ENCODE measurements at places on chromosomes 5 and 9. TPM values are rescaled to one million over a fixed set of nuclear protein-coding genes. Genes with fewer than 3 reads are reported as not detected.

- H3K27ac ChIP-seq = no peak overlapping the region
- H3K4me3 ChIP-seq = no peak overlapping the region
- H3K36me3 ChIP-seq = no peaks in the 10 kb centered on the region
- peaks cover 3% of the 10 kb centered on the region for H3K27me3 ChIP-seq
- no peaks in the 10 kb centered on the region for H3K4me1 ChIP-seq
These were observed 89.2 kb upstream of the CAST start for GRCh38 chr5:96572864-96573512.

PCDHGA2 gene
- not detected for total RNA-seq

GRCh38 chr5:16529306-16529705, 63.7 kb upstream of the ZNF622 start:
- H3K27ac ChIP-seq = no peak overlapping the region
- H3K36me3 ChIP-seq = peaks cover 9% of the 10 kb centered on the region

DNA sequence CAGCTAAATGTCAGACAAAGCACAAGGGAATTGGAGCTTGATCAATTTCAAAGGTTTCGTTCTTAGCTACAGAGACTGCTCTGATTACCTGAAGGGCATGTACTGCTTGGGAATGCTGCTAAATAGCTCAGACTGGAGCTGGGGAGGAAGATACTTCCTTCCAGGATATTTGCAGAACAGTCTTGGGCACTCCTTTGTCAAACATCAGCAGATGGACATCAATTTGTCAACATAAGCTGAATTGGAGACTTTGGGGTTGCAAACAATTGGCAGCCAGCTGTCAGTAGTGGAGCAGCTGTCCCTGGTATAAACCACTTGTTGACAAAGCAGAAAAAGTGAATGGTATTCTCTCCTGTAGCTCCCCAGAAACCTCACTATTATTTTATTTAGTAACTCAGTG, 182.0 kb downstream of the CCDC192 start:
- H3K4me1 ChIP-seq = no peaks in the 10 kb centered on the region
- H3K4me3 ChIP-seq = no peak overlapping the region
- H3K27me3 ChIP-seq = no peaks in the 10 kb centered on the region
- no peak for DNase-seq

GRCh38 chr5:92887254-92887653, 693.8 kb downstream of the NR2F1-AS1 start:
- H3K27ac ChIP-seq = no peak overlapping the region
- no peaks in the 10 kb centered on the region for H3K36me3 ChIP-seq
- no peak for DNase-seq
- H3K4me3 ChIP-seq = no peak overlapping the region
- no peaks in the 10 kb centered on the region for H3K27me3 ChIP-seq

- no peak for DNase-seq
- peaks cover 7% of the 10 kb centered on the region for H3K27me3 ChIP-seq
- no peak overlapping the region for H3K4me3 ChIP-seq
These were observed 73.4 kb downstream of the NMUR2 start for GRCh38 chr5:152331718-152332117.

PCDHAC2 gene
- not detected for total RNA-seq

SHROOM1 gene
- total RNA-seq = 1.8 TPM

GRCh38 chr5:14838396-14839319, 32.9 kb downstream of the ANKH start:
- no peak overlapping the region for H3K4me3 ChIP-seq
- H3K27me3 ChIP-seq = no peaks in the 10 kb centered on the region
- H3K4me1 ChIP-seq = peaks cover 15% of the 10 kb centered on the region
- DNase-seq = no peak
- H3K27ac ChIP-seq = no peak overlapping the region

ACOT12 gene
- not detected for total RNA-seq

GRCh38 chr5:1464511-1464910, 19.3 kb upstream of the SLC6A3 start:
- H3K36me3 ChIP-seq = peaks cover 33% of the 10 kb centered on the region
- no peaks in the 10 kb centered on the region for H3K27me3 ChIP-seq
- no peak overlapping the region for H3K27ac ChIP-seq
- no peaks in the 10 kb centered on the region for H3K4me1 ChIP-seq
- H3K4me3 ChIP-seq = no peak overlapping the region

GRCh38 chr9:131667576-131667975, 72.3 kb downstream of the RAPGEF1 start:
- peak overlapping the region; percentile 98 for H3K27ac ChIP-seq
- H3K4me1 ChIP-seq = peaks cover 73% of the 10 kb centered on the region

TLR4 gene
- total RNA-seq = not detected

LCN2 gene
- not detected for total RNA-seq

DNA sequence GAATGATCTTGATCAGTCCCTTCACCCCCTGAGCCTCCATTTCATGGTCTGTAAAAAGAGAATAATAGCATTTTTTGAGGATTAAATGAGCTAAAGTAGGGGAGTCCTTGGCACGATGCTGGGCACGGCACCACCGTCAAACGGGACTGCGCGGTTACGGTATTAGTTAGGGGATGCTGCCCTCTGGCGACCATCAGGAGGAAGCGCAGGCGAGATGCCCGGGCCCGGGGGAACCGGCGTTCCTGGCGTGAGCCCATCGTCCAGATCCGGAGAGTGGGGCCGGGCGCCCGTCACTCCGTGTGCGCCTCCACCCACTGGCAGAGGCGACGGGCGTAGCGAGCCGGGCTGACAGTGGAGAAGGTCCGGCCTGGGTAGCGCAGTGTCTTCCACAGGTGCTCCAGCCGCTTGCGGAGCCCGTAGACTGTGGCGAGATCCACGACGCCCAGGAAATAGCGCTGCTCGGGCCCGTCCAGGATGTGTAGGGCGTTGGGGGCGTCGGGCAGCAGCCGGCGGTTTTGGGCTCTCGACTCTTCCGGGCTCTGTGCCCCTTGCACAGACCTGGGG, 4.8 kb upstream of the ST6GALNAC4 start:
- no peak overlapping the region for H3K27ac ChIP-seq
- H3K4me3 ChIP-seq = peak overlapping the region; percentile 47
- peaks cover 5% of the 10 kb centered on the region for H3K27me3 ChIP-seq
- peak; percentile 72 for DNase-seq
- no peaks in the 10 kb centered on the region for H3K36me3 ChIP-seq

DNA sequence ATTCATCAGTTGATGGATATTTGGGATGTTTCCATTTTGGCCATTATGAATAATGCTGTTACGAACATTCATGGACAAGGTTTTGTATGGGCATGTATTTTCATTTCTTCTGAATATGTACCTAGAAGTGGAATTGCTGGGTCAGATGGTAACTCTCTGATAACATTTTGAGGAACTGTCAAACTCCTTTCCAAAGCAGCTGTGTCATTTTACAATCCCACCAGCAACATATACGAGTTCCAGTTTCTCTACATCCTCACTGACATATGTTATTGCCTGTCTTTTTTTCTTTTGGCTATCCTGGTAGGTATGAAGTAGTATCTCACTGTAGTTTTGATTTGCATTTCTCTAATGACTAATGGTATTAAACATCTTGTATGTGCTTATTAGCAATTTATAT, 86.7 kb downstream of the PRKACG start:
- no peak overlapping the region for H3K27ac ChIP-seq
- peaks cover 3% of the 10 kb centered on the region for H3K36me3 ChIP-seq
- DNase-seq = no peak
- peaks cover 12% of the 10 kb centered on the region for H3K4me1 ChIP-seq
- H3K4me3 ChIP-seq = no peak overlapping the region
- H3K27me3 ChIP-seq = peaks cover 27% of the 10 kb centered on the region

DNA sequence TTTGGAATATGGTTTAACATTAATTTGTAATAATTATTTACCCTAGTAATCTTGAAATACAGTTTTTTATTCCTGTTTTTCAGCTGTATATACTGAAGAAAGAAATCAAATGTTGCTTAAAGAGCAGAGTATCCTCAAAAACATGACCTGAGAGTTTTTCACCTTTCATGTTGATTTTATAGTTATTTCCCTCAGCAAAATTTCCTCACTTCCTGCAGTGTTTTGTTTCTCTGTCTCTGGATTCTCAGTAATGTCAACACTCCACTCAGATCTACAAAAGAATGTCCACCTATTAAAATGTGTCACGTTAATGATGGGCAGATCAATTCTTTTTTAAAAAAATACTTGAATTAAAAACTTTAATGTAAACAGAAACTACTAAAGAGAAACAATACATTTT, 398.3 kb downstream of the ANXA1 start:
- no peak overlapping the region for H3K4me3 ChIP-seq
- H3K36me3 ChIP-seq = no peaks in the 10 kb centered on the region
- no peak for DNase-seq

DNA sequence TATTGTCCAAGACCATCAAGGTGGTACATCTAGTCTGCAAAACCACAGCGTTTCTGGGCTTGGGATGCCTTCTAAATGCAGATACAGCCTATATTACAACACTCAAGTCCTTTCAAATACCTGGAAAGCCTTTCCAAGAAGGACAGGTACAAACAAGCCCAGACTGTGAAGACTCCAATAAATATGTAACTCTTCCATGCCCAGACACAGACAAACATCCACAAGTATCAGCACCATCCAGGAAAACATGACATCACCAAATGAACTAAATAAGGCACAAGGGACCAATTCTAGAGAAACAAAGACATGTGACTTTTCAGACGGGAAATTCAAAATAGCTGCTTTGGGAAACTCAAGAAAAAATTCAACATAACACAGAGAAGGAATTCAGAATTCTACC, 152.7 kb upstream of the POC5 start:
- H3K27me3 ChIP-seq = peaks cover 9% of the 10 kb centered on the region
- H3K36me3 ChIP-seq = no peaks in the 10 kb centered on the region
- H3K4me3 ChIP-seq = no peak overlapping the region
- no peak for DNase-seq
- H3K4me1 ChIP-seq = no peaks in the 10 kb centered on the region

GRCh38 chr9:114366334-114367128, 21.3 kb downstream of the AKNA start:
- peak overlapping the region; percentile 51 for H3K4me3 ChIP-seq
- H3K27ac ChIP-seq = peak overlapping the region; percentile 93
- no peaks in the 10 kb centered on the region for H3K27me3 ChIP-seq
- DNase-seq = peak; percentile 44
- peaks cover 77% of the 10 kb centered on the region for H3K36me3 ChIP-seq

FAF2 gene
- total RNA-seq = 38.1 TPM

DNA sequence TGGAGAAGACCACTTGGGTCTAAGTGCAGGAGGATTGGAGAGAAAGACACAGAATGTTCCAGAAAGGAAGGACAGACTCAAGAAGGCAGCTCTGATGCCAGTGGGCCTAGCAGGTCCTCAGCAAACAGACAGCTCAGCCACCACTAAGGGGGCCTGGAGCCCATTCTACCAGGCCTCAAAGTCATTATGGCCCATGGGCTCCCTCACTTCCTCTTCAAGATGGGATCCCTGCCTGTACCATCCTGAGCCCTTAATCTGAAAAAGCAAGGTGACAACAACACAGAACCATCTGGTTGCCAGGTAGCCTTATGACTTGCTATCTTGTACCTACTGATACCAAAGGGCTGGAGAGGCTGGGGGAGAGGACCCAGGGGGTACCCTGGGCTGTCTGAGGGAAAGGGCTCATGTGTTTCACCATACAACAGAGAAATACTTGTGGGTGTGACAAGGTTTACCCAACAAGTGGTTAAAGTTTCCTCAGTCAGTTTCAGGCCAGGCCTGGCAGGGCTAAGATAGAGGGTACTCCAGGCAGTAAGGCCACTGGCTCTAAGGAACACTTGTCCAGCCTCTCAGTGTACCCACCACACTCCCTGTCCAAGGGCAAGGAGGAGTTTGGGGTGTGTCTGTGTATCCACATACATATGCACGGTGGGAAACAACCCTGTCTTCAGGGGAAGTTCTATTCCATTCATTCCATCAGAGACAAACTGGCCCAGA, 30.7 kb downstream of the TCF7 start:
- H3K4me3 ChIP-seq = no peak overlapping the region
- H3K27ac ChIP-seq = peak overlapping the region; percentile 76
- H3K27me3 ChIP-seq = no peaks in the 10 kb centered on the region

MEF2C gene
- 1.5 TPM for total RNA-seq

DNA sequence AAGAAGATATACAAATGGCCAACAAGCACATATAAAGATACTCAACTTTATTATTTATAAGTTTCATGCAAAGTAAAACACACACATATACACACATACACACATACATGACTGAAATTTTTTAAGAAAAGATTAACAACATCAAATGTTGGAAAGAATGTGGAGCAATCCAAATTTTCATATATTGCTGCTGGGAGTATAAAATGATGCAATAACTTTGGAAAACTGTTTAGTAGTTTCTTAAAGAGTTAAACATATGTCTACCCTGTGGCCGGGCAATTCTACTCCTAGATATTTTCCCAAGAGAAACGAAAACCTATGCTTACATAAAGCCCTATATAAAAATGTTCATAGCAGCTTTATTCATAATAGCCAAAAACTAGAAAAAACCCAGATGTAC, 99.8 kb upstream of the NR4A3 start:
- H3K4me3 ChIP-seq = no peak overlapping the region
- H3K36me3 ChIP-seq = no peaks in the 10 kb centered on the region
- no peaks in the 10 kb centered on the region for H3K27me3 ChIP-seq
- DNase-seq = no peak
- no peak overlapping the region for H3K27ac ChIP-seq
- H3K4me1 ChIP-seq = peaks cover 28% of the 10 kb centered on the region

- H3K27ac ChIP-seq = no peak overlapping the region
- H3K36me3 ChIP-seq = no peaks in the 10 kb centered on the region
- no peaks in the 10 kb centered on the region for H3K27me3 ChIP-seq
- H3K4me3 ChIP-seq = no peak overlapping the region
These were observed 59.2 kb downstream of the CDH18 start for GRCh38 chr5:19928562-19929421.

DNA sequence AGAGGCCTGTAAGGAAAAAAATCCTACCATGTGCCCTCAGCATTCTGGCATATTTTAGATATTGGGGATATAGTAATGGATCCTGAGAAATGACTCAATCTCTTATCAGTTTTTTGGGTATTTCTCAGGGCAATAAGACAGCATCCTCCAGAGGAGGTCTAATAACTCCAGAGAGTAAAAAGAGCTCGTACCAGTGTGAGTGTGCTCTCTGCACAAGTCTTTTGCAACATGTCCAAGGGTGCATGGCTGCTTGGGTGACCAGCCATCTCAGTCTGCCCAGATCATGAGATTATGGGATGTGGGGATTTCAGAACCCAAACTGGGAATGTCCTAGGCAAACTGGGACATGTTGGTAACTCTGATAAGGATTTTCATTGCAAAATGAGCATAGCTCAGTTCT, 15.3 kb downstream of the ASPN start:
- H3K4me3 ChIP-seq = no peak overlapping the region
- H3K4me1 ChIP-seq = no peaks in the 10 kb centered on the region
- DNase-seq = no peak
- H3K27me3 ChIP-seq = no peaks in the 10 kb centered on the region

GRCh38 chr5:121735618-121736017, 116.1 kb upstream of the FTMT start:
- no peak overlapping the region for H3K27ac ChIP-seq
- no peaks in the 10 kb centered on the region for H3K27me3 ChIP-seq
- no peaks in the 10 kb centered on the region for H3K4me1 ChIP-seq
- H3K36me3 ChIP-seq = no peaks in the 10 kb centered on the region

DNA sequence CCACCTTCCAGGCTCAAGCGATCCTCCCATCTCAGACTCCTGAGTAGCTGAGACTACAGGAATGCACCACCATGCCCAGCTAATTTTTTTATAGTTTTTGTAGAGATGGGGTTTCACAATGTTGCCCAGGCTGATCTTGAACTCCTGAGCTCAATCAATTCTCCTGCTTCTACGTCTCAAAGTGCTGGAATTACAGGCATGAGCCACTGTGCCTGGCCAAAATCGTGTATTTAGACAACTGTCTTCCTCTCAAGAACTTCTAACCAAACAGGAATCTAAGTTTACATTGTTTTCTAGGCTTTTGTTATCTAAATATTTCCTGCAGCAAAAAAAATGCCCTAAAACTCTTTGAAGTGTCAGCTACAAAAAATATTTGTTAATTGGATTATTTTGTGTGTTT, 78.8 kb downstream of the NLN start:
- peaks cover 74% of the 10 kb centered on the region for H3K36me3 ChIP-seq
- peaks cover 29% of the 10 kb centered on the region for H3K4me1 ChIP-seq
- no peak overlapping the region for H3K27ac ChIP-seq
- no peak overlapping the region for H3K4me3 ChIP-seq
- no peak for DNase-seq

Data from activated naive CD8-positive, alpha-beta T cell treated with anti-CD3 and anti-CD28 coated beads for 36 hours (primary cell).